ENCODE measurements at places on chromosomes 11 and 22.

- DNase-seq, result no peak
These were observed 62.1 kb upstream of the ARHGAP20 start for GRCh38 chr11:110774138-110775014.

DNA sequence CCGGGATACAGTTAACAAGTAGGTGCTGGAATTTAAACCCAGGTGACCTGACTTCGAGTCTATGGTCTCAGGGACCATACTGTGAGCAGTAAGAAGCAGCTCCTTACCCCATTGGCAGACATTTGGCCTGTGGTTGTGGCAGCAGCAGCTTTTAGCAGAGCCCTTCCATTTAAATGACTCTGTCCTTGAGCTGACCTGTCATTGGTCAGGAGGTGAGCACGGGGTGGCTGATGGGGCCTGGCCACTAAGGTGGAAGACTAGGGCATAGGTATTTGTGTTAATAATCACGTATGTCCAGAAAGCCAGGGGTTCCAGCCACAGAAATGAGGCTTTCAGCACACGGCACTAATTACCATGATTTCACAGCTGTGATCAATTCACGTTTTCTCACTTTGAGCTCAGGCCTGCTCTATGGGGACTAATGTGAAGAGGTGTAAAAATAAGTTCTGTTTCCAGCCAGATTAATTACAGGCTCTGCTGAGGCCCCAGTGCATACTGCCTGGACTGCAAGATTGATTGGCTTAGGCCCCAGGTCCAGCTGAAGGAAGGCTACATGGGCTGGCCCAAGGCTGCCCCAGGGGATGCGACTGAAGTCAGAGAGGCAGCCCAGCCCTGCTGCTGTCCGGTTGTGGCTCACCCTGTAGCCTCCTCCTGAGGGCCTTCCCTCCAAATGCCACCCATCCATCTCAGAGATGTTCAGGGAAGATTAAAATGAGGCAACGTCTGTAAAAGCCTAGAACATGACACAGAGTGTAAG, 76.0 kb downstream of the FDX1 start:
- DNase-seq, result no peak

- no peak for DNase-seq
These were observed 56.2 kb downstream of the DENND5A start for GRCh38 chr11:9208726-9209501.

DNA sequence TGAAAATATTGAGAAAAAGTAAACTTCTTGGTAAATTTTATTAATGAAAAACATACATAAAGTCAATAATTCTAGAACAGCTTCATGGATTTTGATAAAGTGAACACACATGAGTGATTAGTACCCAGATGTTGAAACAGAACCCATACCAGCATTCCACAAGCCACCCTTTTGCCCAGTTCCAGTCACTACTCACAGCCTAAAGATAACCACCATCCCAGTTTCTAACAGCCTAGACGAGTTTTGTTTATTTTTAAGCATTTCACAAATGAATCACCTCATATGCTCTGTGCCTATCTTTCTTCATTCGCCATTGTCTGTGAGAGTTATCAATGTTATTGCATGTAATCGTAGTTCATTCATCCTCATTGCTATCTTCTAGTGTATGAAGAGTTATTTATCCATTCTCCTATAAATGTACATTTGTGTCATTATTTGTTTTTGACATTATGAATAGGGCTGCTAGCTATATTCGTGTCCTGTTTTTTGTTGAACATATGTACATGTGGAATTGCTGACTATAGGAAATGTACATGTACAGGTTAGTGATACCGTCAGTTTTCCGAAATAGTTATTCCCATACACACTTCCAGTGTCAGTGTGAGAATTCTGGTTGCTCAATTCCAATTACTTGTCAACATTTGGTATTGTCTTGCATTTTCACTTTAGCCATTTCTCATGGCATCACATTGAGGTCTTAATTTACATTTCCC, 44.5 kb upstream of the TEAD1 start:
- no peak for DNase-seq

GRCh38 chr22:46250783-46251125, 661 bp upstream of the CDPF1 start:
- no peak for DNase-seq

DNA sequence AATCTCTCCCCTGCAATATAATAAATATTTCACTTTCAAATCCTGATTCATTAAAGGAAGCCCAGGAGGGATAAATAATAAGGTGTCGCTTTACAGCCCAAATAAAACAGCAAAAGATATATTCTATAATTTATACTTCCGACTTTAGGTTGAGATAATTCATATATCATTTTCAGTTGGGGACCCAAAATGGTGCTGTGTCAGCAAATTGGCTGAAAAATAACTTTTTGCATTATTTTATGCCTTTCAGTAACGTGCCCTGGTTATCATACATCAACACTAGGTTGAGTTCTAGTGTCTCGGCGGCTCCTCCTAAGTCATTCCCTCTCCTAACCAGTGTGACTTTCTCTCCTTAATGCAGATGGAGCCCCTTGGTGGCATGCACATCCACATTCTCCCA, 278.2 kb downstream of the NXPE2 start:
- DNase-seq, result no peak

- DNase-seq, result no peak
These were observed 1522.2 kb downstream of the TBC1D22A start for GRCh38 chr22:48284671-48285070.

- DNase-seq, result no peak
These were observed 83.7 kb downstream of the CADM1 start for GRCh38 chr11:115420505-115420904.

GRCh38 chr11:117807482-117808327, 10.7 kb upstream of the DSCAML1 start:
- DNase-seq, result peak; percentile 94

DNA sequence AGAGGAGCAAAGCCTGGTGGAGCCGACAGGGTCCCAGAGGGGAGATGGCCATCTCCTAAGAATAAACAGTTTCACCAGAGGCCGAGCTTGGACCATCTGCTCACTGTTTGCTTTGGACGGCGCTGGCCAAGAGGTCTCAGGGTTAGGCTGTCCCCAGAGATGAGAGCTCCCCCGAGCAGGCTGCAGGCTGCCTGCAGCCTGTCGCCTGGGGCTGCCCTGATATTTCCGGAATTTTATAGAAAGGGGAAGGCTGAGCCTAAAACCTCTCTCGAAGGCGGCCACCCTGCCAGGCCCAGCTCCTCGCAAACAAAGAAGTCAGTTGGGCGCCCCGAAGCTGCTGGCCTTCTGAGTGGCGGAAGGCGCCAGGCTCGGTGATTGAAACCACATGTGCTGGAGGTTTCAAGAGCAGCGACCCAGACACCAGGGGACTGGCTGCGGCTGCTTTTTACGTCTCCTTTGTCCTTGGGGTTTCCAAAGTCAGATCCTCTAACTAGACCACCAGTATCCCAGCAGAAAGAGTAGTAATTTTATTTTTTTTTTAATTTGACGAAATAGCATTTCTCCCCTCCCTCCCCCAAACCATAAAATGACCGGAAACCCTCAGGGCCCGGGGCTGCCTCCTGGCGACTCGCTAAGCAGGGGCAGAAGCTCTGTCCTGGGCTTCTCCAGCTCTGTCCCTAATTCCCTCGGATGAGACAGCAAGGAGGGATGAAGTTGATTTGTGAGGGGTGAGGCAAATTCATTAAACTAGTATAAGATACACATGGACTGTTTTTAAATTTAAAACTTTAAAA, 57.4 kb downstream of the CLMP start:
- peak; percentile 51 for DNase-seq

- DNase-seq, result peak; percentile 48
These were observed 64.7 kb downstream of the DHCR7 start for GRCh38 chr11:71383461-71383860.

DNA sequence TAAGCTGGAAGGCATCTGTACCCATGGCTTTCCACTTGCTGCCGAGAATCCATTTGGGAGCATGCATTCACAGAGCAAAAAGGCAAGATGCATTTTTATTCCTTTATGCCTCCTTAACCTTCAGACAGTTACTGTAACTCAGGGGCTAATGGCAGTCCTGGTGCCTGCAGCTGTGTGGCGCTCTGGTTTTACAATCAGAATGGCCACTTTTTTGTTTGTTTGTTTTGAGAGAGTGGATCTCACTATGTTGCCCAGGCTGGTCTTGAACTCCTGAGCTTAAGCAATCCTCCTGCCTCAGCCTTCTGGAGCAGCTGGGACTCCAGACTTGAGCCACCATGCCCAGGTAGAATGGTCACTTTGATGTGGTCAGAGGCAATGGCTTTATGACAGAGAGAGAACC, 101.8 kb downstream of the NAV2 start:
- DNase-seq, result no peak

DNA sequence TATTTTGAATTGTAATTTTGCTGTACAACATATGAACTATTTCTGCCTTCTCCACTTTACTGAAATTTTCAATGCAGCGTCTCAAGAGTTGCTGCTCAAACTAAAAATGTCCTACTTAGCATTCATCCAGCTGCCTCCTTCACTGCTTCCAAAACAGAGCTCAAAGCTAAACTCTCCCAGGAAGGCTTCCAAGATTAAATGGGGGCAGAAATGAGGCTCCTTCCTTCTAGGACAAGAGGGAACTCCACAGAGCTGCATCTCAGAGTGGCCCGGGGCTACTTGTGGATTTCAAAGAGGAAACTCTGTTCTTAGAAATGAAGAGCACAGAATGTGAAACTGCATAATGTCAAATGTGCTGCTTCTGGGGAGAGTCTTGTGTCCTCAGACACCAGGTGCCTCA, 295.9 kb upstream of the NCAM1 start:
- DNase-seq, result no peak

- no peak for DNase-seq
These were observed 12.3 kb upstream of the MPEG1 start for GRCh38 chr11:59225017-59225416.

- DNase-seq, result no peak
These were observed 103.1 kb downstream of the NAT10 start for GRCh38 chr11:34208266-34209135.

GRCh38 chr22:35549328-35549727, 8.7 kb downstream of the RASD2 start:
- no peak for DNase-seq

- no peak for DNase-seq
These were observed 386.6 kb upstream of the NARS2 start for GRCh38 chr11:78961247-78961646.

DNA sequence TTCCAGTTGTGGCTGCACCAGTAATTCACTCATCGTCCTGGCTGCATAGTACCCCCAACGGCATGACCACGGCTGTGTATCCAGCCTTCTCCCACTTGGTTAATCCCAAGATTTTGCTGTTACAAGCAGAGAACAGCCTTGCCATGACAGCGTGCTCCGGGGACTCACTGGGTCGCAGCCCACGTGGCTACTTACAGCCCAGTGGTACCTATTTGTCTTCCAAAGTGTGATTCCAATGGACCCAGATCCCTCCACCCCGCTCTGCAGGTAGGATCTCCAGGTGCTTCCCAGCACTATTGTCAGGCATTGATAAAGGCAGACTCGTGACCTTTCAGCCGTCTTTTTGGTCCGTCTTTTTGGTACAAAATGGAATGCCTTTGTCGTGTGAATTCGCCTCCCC, 119.0 kb upstream of the FGF3 start:
- no peak for DNase-seq

- DNase-seq, result peak; percentile 40
These were observed 37.8 kb downstream of the RNF141 start for GRCh38 chr11:10503221-10503620.

- no peak for DNase-seq
These were observed 12.1 kb upstream of the OMP start for GRCh38 chr11:77090373-77091111.

- no peak for DNase-seq
These were observed 293.9 kb upstream of the PLET1 start for GRCh38 chr11:112554586-112554985.

All from Peyer's patch (tissue), 4 donors.